ENCODE measurements at places on chromosomes 4 and X.

GRCh38 chr4:156293657-156294297 is 340.1 kb upstream of the CTSO start:
- no peak for DNase-seq

DNA sequence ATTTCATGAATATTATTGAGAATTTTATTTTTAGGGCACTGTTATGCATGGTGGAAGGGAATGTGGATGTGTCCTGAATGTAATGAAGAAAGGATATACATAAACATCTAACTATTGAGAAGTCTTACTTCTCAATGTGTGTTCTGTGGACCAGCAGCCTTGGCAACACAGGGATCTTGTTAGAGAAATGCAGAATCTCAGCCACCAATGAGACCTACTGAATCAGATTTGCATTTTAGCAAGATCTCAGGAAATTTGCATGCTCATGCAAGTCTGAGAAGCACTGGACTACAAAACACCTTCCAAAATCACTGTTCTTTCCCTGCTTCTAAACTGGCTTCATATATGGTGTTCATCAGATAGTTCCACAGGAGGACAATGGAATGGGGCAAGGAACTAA is 139.7 kb upstream of the WDFY3 start:
- no peak for DNase-seq

DNA sequence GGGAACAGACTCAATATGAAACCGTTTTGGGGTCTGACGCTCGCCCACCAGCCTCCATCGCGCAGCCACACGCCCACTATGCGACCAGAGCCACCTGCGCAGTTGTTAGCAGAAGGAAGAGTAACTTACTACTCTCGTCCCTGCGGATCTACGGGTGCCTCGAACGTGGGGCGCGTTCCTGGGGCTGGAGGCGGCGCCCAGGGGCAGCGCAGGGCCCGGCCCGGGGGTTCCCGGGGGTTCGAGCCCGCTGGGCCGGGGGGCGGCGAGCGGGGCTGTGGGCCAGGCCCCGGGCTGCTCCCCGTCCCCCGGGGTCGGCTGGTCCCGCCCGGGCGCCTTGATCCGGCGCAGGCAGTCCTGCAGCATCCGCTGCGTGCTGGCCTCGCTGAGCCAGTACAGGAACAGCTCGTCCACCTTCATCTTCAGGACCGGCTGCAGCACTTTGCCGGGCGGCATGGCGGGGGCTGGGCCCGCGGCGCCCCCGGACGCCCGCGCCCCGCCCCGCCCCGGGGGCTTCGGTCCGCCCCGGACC is 404 bp downstream of the PPP2R3B start:
- DNase-seq, result peak; percentile 28

GRCh38 chr4:74092957-74093356 is 6.0 kb downstream of the CXCL2 start:
- DNase-seq, result no peak

- no peak for DNase-seq
These were observed 11.8 kb upstream of the FGF13 start for GRCh38 chrX:138723301-138723700.

- no peak for DNase-seq
These were observed 16.1 kb downstream of the CLCN4 start for GRCh38 chrX:10172877-10173276.

DNA sequence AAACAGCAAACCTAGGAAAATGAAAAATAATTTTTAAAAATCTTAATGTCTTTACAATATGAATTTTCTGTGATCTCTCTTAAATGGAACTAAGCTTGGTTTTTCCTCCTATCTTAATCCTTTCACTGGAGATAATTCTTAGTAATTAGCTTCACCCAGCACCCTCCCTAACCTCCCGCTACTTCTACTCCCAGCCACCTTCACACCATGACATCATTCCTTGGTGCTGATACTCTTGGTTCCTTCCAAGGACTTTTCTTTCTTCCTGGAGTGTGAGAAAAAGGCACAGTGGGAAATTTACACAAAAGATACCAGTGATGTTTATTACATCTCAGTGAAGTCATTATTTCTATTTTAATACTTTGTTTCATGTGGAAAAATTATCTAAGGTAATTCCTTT is 163.6 kb upstream of the PLAC1 start:
- DNase-seq, result no peak

- DNase-seq, result no peak
These were observed 6.1 kb downstream of the FAT1 start for GRCh38 chr4:186717556-186717955.

- DNase-seq, result no peak
These were observed 200.8 kb downstream of the GRIA2 start for GRCh38 chr4:157421365-157421764.

GRCh38 chrX:53718073-53718472 is 31.6 kb upstream of the HUWE1 start:
- DNase-seq, result no peak

DNA sequence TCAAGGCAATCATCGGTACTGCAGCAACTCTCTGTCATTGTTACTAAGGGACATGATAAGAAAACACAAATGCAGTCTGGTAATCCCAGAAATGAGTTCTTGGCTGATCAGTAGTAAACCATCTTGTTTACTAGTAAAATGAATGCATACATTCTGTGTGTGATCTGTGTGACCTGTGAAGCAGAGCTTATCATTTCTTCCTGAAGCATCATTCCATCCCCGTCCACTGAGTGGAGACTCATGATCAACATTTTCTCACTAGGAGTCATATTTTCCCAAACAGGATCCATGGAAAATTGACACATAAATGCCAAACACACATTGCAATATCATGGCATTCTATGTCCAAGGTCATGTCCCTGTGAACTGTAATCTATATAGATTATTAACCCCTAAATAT is 226.1 kb downstream of the ANKRD50 start:
- DNase-seq, result no peak

DNA sequence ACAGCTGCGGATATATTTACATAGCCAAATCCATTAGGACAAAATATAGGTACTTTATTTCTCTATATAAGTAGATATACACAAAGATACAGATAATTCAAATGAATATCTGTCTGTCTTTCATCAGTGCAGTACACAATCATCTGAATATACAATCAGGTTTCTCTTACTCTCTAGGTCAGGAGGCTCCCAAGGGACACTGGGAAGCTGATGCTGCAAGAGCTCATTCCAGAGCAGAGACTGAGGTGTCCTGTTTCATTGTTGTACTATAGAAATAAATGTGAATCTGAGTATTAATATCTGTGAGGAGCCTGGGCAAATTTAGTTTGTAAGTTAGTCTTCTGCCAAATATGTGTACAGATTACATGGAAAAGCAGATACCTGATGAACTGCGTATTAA is 4.2 kb downstream of the TLL1 start:
- no peak for DNase-seq

- no peak for DNase-seq
These were observed 1.5 kb upstream of the NWD2 start for GRCh38 chr4:37243051-37243450.

DNA sequence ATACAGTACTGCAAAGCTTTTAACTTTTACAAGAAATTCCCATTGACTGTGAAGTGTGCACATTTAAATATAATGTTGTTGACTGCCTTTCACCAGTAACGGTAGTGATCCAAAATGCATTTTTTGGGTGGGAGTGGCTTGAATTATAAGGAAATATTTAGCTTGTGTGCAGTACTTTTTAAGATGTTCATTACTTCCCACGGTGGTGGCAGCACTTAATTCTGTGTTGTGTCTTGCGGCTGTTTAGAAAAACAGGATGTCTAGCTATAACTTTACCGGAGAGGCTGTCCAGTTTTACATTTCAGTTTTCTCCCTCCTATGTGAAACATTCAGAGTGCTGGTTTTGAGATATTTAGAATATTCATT is 1.7 kb downstream of the TMEM131L start:
- no peak for DNase-seq

- no peak for DNase-seq
These were observed 51.2 kb downstream of the LGI2 start for GRCh38 chr4:24979554-24979953.

- DNase-seq, result no peak
These were observed 119.9 kb downstream of the ANK2 start for GRCh38 chr4:113169368-113169767.

DNA sequence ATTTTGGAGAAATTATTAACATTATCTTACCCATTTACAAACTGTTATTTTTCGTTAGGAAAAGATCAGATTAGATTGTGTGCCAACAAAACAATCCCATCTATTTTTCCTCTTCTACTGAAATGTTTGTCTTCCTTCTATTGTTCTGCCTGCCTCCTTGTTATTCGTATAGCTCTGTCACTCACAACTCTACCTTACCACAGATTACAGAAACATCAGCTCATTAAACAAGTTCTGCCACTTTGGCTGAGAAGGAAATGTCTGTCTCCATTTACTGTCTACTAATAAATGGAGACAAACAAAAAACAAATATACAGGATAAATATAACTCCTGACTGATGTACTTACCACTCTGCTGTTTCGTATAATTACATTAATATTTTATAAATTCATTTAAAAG is 211.4 kb downstream of the ENOX2 start:
- no peak for DNase-seq

DNA sequence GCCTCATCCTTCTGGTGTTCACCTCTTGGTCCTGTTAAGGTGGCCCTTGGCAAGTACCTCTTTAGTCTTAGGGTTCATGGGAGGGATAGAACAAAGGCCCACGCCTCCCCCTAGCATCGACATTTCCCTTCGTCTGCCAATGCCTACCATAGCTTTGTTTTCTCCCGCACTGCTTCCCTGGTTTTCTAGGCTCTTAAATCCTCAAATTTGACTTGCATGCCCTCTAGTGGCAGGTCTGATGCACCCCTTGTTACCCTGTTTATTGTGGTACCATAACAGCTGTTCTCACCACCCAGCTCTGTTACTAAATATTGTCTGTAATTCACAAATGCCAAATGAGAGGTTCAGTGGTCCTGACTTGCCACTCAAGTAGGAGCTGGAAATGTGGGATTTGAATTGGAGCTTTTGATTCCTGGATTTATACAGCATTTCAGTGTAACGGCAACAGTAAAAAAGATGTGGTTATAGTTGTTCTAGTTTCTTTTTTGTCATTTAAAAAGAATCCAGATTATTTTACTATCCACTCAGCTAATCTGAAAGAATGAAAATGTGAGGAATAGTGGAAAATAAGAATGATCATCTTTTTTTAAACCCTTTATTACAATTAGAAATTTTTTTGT is 100.1 kb downstream of the REPS2 start:
- DNase-seq, result peak; percentile 2

DNA sequence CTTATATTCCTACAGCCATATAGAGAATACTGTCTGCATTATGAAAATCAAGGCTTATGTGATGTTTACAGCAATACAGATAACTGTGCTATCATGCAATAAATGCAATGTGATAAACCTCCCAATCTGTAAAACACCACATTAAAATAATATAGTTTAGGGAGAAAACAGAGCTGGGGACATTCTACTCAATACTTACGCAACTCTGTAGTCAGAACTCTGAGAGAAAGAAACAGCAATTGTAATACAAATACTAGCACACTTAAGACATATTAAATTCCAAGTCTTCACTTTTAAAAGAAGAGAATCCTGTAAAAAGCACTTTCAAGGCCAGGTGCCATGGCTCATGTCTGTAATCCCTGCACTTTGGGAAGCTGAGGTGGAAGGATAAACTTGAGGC is 61.4 kb downstream of the ANKRD17 start:
- DNase-seq, result no peak
